ENCODE measurements at places on chromosomes 4 and X.

DNA sequence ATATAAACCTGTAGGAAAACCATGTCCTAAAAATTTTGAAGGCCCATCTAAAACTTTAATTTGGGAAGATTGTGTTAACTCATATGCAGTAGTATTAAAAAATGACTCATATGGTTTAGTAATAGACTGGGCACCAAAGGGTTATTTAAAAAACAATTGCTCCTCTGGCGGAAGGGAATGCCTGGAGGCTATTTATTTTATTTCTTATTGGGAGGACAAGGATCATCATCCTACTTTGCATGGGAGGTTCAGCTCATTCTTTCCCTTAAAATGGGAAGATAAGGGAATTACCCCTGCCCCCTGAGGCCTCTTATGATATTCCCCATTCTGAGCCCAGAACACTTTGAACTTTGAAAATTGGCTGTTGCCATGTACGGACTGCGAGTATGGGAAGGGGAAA, 29.7 kb upstream of the MGST2 start:
- no peak for DNase-seq

DNA sequence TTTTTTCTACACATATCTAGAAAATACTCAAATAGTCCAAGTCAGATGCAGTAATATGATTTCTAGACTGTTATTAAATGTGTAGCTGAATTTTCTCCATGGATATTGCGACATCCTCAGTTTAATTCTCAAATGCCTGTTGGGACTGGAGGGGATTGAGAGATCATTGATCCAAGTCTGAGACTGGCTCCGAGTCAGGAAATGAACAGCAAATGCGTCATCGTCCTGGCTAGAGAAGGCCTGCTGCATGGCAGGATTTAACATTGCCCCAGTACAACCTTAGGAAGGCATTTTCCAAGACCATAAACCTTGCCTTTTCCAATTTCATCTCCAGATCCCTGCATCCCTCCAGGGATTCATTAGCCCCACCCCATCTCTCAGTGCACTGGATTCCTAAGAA, 56.6 kb upstream of the SLC6A14 start:
- no peak for DNase-seq

DNA sequence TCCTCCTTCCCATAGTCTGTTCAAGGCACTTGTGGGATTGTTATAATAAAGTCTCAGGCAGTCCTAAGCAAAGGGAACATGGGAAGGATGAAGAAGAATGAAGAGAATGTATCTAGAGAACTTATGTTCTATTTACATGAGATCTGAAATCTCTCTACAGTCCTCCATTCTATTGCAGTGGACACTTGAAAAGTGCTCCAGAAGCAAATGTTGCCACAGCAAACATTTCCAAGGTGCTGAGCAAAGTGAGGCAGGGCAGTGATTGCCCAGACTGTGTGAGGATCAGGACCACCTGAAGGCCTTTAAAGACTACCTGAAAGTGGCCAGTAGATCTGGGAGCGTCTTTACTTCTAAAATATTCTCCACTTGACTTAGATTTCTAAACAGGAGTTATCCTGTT, 203.5 kb downstream of the RBM46 start:
- DNase-seq = no peak

GRCh38 chr4:120056246-120056645, 10.4 kb downstream of the MAD2L1 start:
- DNase-seq = no peak

DNA sequence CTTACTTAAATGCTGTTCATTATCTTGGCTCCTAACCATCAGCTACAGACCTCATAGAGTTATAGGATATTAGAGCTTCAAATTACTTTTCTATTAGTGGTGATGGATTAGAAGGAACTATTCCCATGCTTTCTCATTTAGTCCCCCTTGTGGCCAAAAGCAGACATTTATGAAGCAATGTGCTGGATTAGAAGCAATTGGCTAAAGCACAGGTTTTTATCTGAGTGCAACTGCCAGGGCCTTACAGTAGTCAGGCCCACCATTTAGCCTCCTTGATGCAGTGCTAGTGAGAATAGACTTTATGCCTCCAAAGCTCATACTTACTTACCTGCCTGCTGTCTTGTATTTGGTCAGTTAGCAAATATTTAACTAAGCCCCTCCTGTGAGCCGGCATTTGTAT, 93.0 kb downstream of the TSPAN7 start:
- no peak for DNase-seq

- DNase-seq = no peak
Observed at GRCh38 chr4:87939978-87940690, 35.4 kb upstream of the SPP1 start.

- DNase-seq = no peak
Observed at GRCh38 chr4:600850-601515, 24.4 kb upstream of the PDE6B start.

- DNase-seq = no peak
Observed at GRCh38 chr4:181911420-181911819, 331.8 kb upstream of the TENM3 start.

DNA sequence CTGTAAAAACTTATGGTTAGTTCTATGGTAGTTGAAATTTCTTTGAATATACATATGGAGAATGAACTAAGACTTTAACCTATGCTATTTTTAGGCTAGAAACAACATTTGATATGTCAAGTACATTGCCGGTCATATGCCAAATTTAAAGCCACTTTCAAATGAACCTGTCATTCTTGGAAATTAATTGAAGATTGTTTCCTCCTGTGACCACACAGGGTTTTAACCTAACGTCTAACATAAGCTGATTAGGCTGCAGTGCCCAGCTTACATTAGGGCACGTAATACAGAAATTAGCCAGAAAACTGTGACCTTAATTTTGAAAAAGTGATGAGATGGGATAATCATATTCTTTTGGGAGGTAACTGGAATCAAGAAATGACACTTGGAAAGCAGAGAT, 645.9 kb downstream of the FSTL5 start:
- no peak for DNase-seq

GRCh38 chr4:143558823-143559756, 45.6 kb downstream of the SMARCA5 start:
- DNase-seq = peak; percentile 42

DNA sequence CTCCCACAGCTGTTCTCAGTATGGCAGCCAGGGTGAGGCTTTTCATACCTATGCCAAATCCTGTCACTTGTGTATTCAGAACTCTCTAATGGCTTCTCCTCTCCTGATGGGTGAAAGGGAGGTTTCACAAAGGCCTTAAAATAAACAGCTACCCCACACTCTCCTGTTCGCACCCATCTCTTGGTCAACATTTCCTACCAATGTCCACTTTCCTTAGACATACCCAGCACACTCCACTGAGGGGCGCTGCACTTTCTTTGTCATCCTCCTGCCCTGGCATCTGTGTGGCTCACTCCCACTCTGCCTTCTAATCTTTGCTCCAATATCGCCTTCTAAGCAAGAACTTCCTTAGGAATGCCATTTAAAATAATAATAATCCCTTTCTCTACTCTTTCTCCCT, 313.3 kb downstream of the PPP3CA start:
- DNase-seq = no peak

GRCh38 chr4:163679189-163679588, 184.7 kb downstream of the TMA16 start:
- no peak for DNase-seq

GRCh38 chrX:131830400-131831184, 192.5 kb upstream of the STK26 start:
- DNase-seq = no peak

- DNase-seq = no peak
Observed at GRCh38 chr4:154692304-154692818, 51.4 kb upstream of the LRAT start.

GRCh38 chr4:186137196-186137794, 32.8 kb downstream of the FAM149A start:
- no peak for DNase-seq

- no peak for DNase-seq
Observed at GRCh38 chr4:89829470-89830138, 7.4 kb downstream of the SNCA start.

DNA sequence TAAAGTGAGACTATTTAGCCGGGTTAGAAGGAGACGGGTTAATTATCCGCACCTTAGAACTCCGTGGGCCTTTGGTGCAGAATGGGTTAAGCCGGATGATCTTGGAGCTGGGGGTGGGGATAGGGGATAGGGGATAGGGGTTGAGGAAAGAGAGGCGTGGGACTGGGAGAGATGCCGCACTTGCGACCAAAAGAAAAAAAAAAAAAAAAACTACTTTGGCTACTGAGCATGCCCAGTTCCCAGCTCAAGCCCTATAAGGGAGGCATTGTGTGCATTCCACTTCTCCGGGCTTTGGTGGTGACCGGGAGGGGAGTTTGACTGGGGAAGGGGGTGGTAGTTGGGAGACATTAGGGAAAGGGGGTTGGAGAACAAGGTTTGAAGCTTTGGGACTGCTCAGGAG, at the start of gene SLITRK4:
Gene SLITRK4 (minus strand): TSS at position 187 of the 400 bp plus-strand sequence. CDS start 4,993 bp downstream, outside the sequence.
- no peak for DNase-seq

GRCh38 chrX:110444996-110445395, 86.3 kb downstream of the RTL9 start:
- DNase-seq = no peak

GRCh38 chr4:151315212-151315886, 10.1 kb downstream of the SH3D19 start:
- DNase-seq = no peak

DNA sequence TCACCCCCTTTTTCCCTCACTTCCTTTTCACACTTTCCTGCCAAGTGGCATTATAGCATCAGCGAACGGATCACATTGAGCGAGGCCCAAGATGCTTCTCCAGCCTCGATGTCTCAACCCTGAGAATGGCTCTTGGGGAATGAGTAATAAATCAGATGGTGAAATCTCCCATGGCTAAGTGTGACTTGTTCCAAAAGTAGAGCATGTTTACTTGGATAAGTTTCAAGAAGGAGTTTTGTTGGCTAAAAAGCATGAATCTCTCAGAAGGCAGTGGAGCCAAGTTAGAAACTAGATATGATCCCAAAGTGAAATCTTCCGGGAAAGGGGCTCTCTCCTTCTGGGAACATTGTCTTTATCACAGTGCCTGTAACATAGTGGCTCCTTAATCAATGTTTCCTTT, 316.3 kb downstream of the CAMK2D start:
- no peak for DNase-seq

GRCh38 chr4:24686866-24687692, 102.7 kb upstream of the DHX15 start:
- no peak for DNase-seq

DNA sequence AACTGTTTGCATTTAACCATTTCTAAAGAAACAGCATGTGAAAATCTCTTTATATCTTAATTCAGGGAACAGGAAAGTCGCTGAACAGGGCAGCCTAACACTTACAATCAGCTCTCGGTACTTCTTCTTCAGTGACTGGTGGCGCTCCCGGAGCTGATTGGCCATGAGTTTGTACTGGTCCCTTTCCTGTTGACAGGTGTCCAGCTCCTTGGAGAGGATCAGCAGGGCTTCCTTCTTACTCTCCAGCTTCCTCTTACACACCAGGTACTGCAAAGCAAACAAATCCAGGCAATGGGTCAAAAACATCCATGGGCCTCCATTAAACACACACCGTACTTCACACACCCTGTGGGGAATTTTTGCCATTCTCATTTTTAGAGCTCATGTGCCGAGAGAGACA, 36.4 kb downstream of the CCDC149 start:
- no peak for DNase-seq

- no peak for DNase-seq
Observed at GRCh38 chr4:67456577-67457196, 88.6 kb downstream of the CENPC start.

- DNase-seq = no peak
Observed at GRCh38 chr4:185249105-185249504, 39.7 kb downstream of the SNX25 start.

DNA sequence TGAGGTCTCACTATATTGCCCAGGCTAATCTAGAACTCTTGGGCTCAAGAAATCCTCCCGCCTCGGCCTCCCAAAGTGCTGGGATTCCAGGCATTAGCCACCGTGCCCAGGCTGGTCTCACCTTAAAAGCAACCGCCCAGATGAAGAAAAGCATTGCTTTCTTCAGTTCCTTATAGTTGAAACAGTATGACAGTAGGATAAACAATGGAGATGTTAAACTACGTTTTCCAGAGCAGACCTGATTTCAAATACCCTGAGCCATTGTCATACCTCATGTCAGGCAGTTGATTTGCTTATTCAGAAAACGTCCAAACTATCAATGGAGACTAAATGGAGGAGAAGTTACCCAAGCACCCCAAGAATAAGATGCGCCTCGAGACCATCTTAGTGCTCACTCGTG, 26.3 kb upstream of the TMEM131L start:
- no peak for DNase-seq

- no peak for DNase-seq
Observed at GRCh38 chr4:30838331-30838730, 118.2 kb downstream of the PCDH7 start.

DNA sequence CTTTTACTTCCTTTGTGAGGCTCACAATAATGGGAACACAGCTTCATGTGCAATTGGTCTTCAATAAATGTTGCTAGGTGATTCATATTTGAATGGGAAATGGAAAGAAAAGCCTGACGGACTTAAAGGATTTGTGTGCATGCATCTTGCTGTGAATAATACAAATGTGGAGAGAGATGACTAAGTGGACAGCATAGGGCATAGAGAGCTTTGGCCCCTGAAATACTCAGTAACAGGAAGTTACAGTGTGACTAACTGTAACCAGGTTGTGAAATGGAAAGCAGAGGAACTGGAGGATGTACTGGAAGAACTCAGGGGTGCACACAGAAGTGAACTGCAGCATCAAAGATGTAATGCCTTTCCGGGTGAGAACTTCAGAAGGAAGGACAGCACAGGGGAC, 206.7 kb downstream of the MGST2 start:
- DNase-seq = no peak

GRCh38 chr4:136670265-136670664, 862.0 kb downstream of the PCDH18 start:
- DNase-seq = no peak

DNA sequence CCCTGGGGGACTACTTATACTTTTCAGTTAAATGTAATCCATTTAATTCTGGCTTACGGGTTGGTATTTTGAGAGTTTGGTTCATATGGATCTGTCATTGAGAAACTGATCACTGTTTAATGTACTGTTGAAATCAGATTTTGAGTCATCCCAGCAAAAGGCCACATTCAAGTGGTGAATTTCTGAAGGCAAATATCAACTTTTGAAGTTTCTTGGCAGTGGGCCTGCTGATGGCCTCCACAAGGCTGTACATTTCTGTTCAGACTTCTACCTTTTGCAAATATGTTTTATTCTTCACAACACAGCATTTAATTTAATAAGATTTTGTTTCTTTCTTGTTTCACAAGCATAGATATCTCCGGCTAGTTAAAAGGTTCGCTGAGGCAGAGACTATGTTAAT, 138.7 kb downstream of the PDGFC start:
- no peak for DNase-seq

Data from stimulated activated CD4-positive, alpha-beta T cell treated with anti-CD3 and anti-CD28 coated beads, TNF-alpha, amount 100 ng/mL, for 4 hours (primary cell).